Stimulated activated CD8-positive, alpha-beta memory T cell treated with anti-CD3 and anti-CD28 coated beads, Interleukin-4, amount 100 ng/mL, for 4 hours (primary cell): ENCODE measurements at places on chromosomes 5 and 9.

DNA sequence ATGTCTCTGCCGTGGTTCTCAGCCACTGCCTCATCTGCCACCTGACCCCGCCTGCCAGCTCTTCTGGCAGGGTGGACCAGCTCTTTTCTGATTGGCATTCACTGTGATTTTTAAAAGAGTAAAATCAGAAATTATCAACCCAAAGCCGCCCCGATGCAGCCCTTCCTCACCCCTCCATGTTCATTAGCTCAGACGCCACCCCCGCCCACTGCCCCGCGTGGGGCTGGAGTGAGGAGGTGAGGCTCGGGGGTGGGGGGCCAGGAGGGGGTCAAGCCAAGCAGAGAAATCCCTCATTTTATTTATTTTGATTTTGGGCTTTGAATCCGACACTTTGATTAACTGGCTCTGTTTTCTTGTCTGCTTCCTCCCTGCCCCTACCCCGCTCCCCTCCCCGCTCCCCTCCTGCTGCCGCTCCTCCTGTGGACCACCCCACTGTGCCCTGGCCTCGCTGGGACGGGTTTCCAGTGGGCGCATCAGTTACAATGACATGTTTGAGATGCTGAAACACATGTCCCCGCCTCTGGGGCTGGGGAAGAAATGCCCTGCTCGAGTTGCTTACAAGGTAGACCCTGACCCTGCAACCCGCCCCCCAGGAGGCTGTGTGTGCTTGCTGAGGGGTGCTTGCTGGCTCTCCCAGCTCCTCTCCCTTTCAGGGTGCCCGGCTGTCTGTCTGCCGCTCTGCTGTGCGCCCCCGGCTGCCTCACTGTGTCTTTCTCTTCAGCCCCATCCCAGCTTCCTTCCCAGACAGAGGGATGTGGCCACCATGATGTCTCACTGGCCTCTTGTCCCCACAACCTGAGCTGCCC is 224.9 kb downstream of the CACNA1B start:
- DNase-seq: no peak

DNA sequence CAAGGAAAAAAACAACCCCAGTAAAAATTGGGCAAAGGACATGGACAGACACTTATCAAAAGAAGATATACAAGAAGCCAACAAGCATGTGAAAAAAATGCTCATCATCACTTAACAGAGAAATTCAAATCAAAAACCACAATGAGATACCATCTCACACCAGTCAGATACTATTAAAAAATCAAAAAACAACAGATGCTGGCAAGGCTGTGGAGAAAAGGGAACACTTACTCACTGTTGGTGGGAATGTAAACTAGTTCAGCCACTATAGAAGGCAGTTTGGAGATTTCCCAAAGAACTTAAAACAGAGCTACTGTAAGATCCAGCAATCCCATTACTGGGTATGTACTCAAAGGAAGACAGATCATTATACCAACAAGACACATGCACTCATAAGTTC is 157.4 kb downstream of the EDIL3 start:
- DNase-seq: no peak

- no peak for DNase-seq
Measured at GRCh38 chr5:158525663-158526062, 574.1 kb downstream of the EBF1 start.

GRCh38 chr5:149886060-149886459 is 58.5 kb downstream of the PDE6A start:
- DNase-seq: no peak

DNA sequence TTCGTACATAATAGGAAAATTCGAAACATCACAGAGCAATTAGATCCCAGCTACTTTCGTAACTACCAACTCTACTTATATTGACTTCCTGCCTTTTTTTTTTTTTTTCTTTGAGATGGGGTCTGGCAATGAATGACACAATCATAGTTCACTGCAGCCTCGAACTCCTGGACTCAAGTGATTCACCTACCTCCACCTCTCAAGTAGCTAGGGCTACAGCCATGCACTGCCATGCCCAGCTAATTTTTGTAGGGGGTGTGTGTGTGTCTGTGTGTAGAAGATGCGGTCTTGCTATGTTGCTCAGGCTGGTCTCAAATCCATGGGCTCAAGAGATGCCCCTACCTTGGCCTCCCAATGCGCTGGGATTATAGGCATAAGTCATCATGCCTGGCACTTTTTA is 5.8 kb upstream of the PAIP2 start:
- no peak for DNase-seq

GRCh38 chr9:9061627-9062026 is 1262.0 kb upstream of the DMAC1 start:
- DNase-seq: no peak

- no peak for DNase-seq
Measured at GRCh38 chr5:83991566-83992224, 271.0 kb upstream of the HAPLN1 start.

GRCh38 chr9:37931592-37931991 is 27.7 kb upstream of the SLC25A51 start:
- DNase-seq: no peak

- DNase-seq: no peak
Measured at GRCh38 chr5:21791304-21791703, 1061.8 kb downstream of the CDH12 start.

DNA sequence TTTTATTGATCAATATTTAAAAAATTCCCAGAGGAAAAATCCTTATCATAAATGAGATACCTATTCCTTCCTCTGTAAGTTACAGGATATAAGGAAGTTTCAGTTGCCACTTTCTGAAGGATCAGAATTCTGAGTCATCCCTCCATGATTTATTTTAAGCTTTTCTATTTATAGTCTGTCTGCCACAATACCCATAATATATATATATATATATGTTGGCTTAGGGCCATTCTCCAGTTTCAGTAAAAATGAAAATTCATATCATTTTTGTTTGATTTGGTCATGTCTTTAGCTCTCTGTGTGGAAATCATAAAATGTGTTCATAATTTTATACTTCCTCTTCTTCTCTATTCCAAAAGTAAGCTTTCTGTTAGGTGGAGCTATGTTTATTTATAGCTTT is 215.8 kb upstream of the CYLC2 start:
- no peak for DNase-seq
